ENCODE measurements at places on chromosomes 2 and 18.

DNA sequence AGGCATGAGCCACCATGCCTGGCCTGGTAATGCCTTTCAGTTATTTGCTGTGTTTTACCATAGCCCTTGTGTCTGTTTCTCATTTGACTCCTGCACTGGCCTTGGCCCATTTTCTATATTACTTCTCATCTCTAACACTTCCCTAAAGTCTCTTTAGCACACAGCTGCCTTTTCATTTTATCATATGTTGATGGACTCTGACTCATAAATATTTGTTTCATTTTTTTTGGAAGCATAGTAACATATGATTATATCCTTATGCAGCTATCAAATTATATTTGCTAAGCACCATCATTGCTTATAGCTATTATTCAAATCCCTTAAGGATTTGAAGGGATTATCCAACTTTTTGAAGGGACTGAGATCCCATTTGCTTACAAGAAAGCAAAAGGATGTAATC lies 320.3 kb downstream of the GPD2 start:
- DNase-seq = no peak

GRCh38 chr18:65175681-65176080 lies 575.1 kb upstream of the CDH7 start:
- no peak for DNase-seq

DNA sequence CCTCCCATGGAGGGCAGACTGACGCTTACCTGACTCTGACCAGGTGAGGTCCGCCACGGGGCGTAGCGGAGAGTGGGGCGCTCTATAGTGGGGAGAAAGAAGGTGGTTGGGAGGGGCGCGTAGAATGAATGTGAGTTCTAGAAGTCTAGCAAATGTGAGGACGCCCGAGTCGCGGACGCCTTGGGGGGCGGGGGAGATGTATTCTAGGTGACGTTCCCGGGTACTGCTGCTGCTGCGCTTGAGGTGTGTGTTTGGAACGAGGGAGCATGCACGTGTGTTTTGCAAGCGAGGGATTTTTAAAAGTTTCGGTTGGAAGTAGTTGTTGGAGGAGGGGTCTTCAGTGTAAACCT lies 758 bp downstream of the RIF1 start:
- DNase-seq = peak; percentile 23

DNA sequence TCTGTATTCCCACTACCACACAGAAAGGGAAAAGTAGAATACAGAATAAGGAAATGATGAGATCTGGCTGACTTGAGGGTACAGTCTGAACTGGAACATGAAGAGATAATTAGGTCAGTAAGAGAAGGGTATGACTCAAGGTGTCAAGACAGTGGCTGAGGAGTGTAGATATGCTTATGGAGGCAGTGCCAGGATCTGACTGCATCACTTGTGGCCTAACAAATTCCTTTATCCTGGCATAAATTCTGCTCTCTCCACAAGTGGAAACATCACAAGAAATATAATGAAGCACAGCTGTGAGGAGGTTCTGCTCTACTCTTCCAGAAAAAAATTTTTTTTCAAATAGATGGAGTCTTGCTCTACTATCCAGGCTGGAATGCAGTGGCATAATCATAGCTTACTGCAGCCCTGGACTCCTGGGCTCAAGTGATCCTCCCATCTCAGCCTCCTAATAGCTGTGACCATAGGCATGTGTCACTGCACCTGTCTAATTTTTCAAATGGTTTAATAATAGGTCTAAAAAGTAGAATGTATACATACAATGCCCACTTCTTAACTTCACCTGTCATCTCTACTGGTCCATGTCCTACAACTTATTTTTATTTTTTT lies 85.3 kb downstream of the C2orf74 start:
- no peak for DNase-seq

GRCh38 chr2:26957534-26957933 lies 12.9 kb upstream of the MAPRE3 start:
- no peak for DNase-seq

- DNase-seq = no peak
Observed at GRCh38 chr18:6327485-6327884, 87.2 kb downstream of the L3MBTL4 start.

GRCh38 chr2:68287580-68288441 lies 31.9 kb downstream of the CNRIP1 start:
- DNase-seq = no peak

DNA sequence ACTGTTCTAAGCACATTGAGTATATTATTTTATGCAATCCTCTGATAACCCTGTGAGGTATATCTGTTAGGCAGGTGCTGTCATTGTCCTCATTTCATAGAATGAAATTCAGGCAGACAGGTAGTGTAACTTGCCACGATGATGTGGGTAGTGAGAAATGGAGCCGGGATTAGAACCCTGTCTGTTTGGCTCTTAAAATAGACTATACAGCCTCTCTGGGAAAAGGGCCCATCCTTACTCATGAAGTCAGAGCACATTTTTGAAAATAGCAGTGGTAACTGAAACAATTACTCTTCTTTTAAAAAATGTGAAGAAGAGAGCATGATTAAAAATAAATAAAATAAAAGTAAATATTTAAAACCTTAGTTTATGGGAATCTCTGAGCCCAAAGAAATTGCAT lies 23.0 kb downstream of the FAM171B start:
- no peak for DNase-seq

DNA sequence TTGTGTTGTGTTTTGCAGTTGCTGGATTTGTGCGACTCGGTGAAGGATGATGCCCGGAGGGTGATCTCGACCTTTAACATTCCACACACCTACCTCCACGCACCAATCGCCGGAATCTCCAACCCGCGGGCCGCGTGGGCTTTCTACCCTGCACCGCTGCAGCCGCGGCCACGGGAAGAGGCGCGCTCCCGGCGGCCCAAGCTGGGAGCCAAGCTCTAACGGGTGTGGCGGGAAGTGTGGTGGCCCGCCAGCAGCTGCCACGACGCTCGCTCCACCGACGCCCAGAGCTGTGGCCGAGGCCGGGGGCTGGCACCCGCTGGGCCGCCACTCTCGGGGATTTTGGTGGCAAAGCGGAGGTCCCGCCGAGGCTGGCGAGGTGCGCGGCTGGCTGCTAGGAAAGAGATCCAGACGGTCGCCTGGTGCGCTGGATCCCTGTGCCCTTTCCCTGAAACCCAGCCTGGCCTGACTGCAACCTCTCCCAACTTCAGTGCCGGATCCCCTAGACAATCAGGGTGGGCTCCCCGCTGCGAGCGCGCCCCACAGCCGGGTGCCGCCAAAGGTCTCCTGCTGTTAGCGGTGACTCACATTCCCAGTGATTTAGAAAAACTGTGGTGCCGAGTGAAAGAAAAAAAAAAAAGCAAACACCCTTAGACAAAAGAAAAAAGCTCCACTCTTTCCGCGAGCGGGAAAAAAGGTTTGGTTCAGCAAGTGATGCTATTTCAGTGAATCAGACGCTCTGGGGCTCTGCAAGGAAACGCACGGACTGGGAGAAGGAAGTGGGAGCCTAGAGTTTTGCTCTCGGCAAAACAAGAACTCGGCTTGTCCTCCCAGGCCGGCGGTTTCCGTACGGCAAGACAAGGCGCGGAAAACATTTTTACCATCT lies 2.9 kb upstream of the BCL2L11 start:
- DNase-seq = no peak

DNA sequence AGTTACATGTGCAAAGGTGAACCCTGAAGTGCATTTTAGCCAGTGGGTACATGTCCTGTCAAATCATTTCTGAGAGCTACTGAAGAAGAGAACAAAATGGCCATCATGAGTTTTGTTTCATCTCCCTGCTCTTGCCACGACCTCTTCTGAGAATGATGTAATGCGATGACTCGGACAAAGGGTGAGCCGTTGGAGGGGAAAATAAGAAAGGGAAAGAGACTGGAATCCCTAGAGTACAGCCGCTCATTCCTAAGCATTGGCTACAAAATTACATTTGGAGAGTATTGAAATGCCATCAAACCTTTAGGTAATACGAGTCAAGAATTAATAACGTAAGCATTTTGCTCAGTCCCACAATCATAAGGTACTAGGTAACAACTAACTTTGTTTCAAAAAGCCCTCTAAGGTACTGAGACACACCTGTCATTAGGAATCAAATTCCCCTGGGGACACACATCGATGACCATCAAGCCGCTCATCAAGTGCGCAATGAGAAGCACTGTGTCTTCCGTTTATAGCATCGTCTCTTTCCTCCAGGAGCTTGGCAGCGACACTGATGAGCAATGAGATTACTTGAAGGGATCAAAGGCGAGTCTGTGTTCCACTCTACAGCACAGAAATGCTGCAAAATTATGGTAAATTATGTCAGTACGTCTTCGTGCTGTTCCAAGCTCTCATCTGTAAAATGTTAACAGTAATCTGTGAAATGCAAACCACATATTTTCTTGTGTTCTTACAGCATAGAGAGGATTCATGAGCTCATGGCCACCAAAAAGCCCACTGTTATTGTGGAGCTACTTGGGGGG lies 97.3 kb upstream of the PIEZO2 start:
- no peak for DNase-seq

- DNase-seq = no peak
Observed at GRCh38 chr2:136119717-136120675, 2.0 kb upstream of the CXCR4 start.

DNA sequence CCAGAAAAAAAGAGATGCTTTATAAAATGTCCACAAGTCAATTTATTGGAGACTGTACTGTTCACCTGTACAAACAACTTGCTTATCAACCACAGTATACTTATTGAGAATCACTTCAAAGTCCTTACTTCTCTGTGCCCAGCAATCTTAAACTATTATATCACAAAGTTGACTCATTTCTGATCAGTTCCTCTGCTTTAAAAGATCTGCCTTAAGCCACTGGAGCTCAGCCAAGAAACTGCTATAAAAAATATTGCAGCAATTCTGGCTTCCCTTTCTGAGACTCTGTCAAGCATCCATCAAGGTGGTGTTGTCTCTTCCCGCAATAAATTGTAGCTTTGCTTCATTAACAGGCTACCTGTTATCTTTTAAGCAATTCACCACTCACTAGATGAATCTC lies 375.2 kb upstream of the SPHKAP start:
- no peak for DNase-seq

DNA sequence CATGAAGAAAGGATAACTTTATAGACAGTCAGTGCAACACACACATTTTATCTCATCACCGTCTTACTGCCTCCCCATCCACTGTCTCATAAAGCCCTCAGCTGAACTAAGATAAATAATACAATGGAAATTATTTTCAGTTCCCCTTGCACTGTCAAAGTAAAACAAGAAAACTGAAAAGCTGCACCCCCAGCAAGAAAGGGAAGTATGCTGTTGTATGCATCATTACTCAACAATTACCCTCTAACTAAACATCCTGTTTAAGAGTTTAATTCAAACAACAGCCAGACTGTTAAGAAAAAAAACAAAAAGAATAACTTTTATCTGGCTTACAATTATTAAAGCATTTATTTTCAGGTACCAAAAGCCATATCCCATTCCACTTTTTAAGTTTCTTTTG lies 25.0 kb downstream of the MPPE1 start:
- DNase-seq = no peak

GRCh38 chr2:179338681-179339080 lies 74.0 kb upstream of the SESTD1 start:
- no peak for DNase-seq

- no peak for DNase-seq
Observed at GRCh38 chr2:237452861-237453260, 34.2 kb upstream of the MLPH start.

DNA sequence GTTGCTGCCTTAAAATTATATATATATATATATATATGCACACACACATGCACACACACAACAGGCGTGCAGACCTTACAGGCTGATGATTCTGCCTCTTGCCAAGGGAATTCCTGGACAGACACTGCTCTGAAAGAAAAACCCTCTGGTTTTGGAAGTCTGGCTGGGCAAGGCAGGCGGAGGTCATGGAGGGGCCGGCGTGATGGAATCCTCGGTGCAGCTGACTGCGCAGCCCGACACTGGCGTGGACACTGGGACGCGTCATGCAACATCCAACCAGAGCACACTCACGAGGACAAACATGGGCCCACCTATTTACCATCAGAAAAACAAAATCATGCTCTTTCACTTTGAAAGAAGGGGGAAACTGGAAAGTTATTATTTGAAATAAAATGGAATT lies 235.3 kb downstream of the ZNF516 start:
- no peak for DNase-seq

- DNase-seq = no peak
Observed at GRCh38 chr2:191791953-191792560, 54.8 kb downstream of the CAVIN2 start.

DNA sequence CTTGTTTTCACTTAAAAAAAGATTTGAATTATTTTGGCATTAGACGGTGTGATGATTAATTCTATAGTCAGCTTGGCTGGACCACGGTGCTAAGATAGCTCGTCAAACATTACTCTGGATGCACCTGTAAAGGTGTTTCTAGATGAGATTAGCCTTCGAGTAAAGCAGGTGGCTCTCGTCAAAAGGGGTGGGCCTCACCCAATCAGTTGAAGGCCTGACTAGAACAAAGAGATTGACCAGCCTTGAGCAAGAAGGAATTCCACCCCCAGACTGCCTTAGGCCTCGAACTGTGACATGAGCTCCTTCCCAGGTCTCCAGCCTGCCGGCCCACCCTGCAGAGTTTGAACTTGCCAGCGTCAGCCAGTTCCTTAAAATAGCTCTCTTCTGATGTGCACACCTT lies 73.4 kb downstream of the TWIST2 start:
- no peak for DNase-seq

DNA sequence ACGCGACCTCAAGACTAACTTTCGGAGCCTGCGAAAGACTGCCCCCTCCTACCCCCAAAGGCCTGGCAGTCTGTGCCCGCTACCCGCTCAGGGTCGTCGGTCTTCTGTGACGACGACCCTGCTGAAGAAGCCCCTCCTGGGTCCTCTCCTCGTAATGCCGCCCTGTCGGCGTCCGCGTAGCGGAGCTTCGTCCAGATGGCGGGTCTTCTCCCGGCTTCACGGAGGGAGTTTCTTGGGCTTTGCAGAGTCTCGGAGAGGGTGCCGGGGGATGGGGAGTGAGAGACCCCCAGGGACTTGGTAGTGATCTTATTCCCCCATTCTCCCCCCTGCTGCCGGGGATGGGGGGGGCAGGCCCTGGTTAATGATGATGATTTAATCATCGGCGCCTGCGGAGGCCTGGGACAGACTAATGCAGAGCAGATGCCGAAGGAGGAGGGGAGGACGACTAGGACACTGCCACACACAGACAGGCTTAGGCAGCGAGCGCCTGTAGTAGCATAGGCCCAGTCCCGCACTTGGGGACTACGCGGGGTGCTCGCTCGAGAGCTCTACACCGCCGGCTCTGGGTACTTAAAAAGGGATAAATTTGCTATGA lies 528 bp upstream of the PCGF1 start:
- no peak for DNase-seq

DNA sequence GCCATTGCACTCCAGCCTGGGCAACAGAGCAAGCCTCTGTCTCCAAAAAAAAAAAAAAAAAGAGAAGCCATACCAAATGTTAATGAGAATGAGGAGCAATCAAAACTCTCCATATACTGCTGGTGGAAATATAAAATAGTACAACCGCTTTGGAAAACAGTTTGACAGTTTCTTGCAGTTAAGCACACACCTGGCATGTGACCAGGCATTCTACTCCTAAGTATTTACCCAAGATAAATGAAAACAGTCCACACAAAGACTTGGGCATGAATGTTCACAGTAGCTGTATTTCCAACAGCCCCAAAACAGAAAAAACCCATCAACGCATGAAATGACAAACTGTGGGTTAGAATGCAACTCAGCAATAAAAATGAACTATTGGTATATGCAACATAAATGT lies 76.0 kb upstream of the ST8SIA5 start:
- DNase-seq = no peak
